ENCODE measurements at places on chromosomes 11 and 22. TPM values are rescaled to one million over a fixed set of nuclear protein-coding genes. Genes with fewer than 3 reads are reported as not detected.

The DRICH1 gene
- polyA plus RNA-seq = 0.49 TPM

The MIOX gene
- not detected for polyA plus RNA-seq

The ELF5 gene
- polyA plus RNA-seq = 1.1 TPM

GRCh38 chr11:36015799-36016198 is 71.9 kb downstream of the LDLRAD3 start:
- DNase-seq = peak; percentile 88

DNA sequence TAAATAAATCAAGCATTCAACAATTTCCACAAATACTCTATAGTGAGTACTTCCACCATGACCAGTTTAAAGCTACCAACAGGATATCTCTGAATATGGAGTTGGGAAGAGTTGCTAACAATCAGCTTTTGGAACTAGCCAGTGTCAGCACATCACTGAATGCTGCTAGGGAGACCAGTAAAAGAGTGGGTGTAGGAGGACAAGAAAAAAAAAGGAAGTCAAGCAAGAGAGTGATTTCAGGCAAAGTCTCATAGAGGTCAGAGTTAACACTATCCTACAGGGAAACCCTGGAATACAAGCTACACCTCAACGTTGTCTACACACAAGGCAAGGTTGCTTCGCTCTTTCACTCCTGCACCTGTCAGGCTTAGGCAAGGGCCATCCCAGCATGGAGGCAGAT is 24.2 kb downstream of the EIF3F start:
- no peak for DNase-seq

DNA sequence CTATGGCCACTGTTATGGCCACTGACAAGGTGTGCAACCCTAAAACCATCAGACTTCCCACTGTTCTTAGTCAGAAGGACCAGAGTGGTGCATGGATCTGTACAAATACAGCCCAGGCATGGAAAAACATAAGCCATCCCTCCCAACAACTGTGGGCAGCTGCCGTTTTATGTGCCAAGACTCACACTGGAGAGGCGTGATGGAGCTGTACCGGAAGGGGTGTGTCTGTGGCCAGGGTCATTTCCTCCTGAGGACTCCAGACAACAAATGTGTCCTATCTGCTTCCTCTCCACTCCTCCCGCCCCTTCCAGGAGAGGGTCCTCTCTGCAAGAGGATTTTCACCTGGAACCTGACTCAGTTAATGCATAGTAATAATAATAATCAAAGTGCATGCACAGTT is 29.5 kb downstream of the KCNJ1 start:
- DNase-seq = no peak

- DNase-seq = no peak
These were observed 69.5 kb downstream of the C11orf91 start for GRCh38 chr11:33630936-33631748.

All from hindlimb muscle (tissue), 1 donor.